Urinary bladder (tissue), 4 donors: ENCODE measurements at places on chromosomes 3 and 15. TPM values are rescaled to one million over a fixed set of nuclear protein-coding genes. Genes with fewer than 3 reads are reported as not detected.

DNA sequence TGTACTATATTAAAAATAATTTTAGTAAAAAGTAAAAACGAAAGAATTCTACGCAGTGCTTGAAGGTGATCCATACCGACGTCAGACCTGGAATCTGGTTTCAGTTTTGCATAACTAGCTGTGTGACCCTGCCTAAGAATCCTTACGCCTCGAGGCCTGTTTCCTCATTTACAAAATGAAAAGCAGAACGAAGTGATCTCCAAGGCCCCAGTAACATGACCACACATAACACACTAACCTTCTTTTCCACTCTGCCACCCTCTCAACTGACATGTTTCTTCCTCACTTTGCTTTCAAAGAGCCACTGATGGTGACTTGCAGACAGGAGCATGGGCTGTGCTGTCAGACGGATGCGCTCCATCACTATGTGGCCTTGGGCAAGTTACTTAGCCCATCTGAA lies 4.8 kb downstream of the MESD start:
- no peak for DNase-seq

DNA sequence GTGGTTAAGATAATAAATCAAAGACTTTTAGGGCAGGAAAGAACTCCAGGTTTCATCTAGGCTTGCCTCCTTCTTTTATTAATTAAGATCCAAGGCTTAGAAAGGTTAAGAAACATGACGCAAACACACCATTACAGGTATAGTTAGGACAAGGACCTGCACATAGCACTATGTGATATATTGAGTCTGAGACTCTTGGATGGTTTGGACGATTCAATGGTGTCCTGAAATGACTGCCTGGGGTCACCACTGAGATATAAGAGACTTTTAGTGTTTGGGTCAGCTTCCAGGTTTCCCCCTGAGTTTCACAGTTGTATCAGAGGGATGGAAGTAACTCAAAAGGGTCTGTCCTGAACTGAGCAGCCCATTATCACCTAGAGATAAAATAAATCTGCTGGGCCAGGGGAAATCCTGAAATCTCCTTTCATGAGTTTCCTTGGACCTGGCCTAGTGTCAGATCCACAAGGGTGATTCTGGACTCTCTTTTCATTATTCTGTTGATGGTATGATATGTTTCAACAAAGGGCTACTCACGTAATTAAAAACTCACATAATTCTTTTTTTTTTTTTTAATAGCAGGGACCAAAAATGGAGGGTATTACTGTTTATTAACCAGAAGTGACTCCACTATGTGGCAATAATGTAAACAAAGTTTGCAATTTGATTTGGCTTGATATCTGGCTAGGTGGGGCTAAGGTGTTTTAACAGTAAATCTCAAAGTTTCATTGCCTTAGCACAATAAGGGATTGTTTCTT lies 55.6 kb upstream of the ADGRG7 start:
- DNase-seq = no peak

- DNase-seq = no peak
Observed at GRCh38 chr3:42129014-42129953, 38.1 kb downstream of the TRAK1 start.

The CSTA gene
- 10.0 TPM for total RNA-seq

The ZNF35 gene
- 17.9 TPM for total RNA-seq

The PRC1 gene
- total RNA-seq = 75.8 TPM
